ENCODE measurements at places on chromosomes 16 and 17.

DNA sequence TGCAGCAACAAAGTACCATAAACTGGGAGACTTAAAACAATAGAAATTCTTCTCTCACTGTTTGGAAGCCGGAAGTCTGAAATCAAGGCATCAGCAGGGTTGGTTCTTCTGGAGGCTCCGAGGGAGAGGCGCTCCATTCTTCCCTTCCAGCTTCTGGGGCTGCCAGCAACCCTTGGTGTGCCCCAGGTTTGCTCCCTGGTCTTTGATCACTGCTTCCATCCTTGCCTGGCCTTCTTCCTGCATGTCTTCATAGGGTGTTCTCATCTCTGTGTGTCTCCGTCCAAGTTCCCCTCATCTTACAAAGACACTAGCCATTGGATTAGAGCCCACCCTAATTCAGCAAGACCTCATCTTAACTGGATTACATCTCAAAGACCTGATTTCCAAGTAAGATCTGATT is 35.3 kb upstream of the LRRC75A start:
- no peak for DNase-seq

DNA sequence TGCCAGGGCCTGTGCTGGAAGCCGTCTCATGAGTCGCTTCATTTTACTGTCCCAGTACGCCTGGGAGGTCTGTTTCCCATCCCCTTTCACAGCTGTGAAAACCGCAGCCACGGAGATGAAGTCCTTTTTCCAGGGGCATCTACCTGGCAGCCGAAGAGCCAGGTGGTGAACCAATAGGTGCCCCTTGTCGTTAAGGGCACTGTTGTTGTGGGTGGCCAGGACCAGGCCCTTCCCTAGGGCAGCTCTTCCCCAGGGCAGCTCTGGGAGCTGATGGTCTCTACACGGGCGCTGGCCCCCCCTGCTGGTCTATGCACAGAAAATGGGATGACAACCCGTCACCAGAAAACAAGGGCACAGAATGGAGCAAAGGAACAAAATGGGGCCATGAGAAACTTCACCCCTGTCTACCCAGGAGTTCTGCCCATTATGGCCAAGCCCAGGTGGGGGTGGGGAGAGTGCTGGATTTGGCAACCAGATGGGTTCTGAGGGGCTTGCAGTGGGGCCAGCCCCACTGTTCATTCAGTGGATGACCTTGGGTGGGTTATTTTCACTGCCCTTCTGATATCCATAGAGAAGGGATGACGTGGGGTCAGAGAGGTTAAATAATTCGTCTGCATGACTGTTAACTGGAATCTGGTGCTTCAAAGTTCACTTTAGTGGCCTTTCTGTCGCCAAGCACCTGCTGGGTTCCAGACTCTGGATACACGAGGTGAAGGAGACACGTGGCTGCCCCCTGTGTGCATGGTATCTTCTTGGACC is 11.5 kb downstream of the RMI2 start:
- peak; percentile 83 for DNase-seq

- DNase-seq, result no peak
These were observed 57.8 kb downstream of the BAHCC1 start for GRCh38 chr17:81453076-81453475.

DNA sequence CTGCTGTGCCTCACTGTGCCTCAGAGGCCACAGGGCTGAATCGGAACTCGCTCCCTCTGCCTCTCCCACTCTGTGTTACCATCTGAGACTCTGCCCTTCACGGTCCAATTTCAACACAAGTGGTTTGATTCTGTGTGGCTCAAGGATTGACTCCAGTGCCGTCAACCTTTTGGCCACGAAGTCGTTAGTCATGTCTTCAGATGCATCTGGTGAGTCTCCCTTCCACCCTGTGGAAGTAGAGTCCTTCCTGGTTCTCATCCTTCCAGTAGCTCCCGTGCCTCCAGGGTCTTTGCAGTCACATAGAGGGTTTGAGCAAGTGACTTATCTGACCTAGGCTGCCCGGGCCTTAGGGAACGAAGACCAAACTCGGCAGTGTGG is 51.2 kb downstream of the PGS1 start:
- DNase-seq, result no peak

DNA sequence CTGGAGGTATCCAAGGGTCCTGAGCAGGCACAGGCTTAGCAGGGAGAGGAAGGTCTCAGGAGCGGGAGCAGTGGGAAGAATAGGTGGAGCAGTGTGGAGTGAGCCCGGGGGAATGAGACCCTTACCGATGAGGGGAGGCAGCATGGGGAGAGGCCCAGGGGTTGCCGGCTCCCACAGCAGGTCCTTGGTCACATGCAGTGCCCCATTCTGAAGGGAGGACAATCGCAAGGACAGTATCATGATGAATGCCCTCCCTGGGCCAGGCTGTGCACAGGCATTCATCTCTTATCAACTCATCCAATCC is 3.3 kb downstream of the TAF1C start:
- DNase-seq, result no peak

DNA sequence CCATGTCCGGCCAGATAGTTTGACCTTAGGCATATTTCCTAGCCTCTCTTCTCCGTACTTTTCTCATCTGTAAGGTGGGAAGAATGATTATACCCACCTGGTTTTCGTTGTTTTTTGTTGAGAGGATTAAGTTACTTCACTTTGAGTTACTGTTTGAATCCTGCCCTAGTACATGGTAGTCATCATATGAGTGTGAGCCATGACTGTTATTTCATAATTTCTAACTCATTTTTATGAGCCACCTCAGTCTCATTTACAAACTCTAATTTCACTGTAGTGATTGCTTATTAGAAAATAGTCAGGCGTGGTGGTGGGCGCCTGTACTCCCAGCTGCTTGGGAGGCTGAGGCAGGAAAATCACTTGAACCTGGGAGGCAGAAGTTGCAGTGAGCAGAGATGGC is 45.1 kb downstream of the YPEL2 start:
- DNase-seq, result peak; percentile 50

DNA sequence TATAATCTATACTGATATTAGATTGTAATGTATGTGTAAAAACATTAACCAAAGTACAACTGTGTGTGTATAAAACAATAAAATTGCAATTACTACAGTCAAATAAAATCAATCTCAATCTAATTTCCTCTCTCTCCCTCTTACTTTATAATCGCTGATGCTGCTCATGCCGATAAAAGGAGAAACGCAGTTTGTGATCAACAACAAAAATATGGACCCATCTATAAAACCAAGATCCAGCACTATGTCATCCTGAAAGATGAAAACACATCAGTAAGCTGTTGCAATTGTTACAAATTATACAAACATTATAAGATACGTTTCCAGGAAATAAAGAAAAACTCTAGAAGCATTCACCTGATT is 33.5 kb upstream of the ABCA6 start:
- DNase-seq, result no peak

- peak; percentile 56 for DNase-seq
These were observed 675.3 kb downstream of the MAF start for GRCh38 chr16:78925083-78925767.

- no peak for DNase-seq
These were observed 10.9 kb upstream of the COPRS start for GRCh38 chr17:31869797-31870568.

DNA sequence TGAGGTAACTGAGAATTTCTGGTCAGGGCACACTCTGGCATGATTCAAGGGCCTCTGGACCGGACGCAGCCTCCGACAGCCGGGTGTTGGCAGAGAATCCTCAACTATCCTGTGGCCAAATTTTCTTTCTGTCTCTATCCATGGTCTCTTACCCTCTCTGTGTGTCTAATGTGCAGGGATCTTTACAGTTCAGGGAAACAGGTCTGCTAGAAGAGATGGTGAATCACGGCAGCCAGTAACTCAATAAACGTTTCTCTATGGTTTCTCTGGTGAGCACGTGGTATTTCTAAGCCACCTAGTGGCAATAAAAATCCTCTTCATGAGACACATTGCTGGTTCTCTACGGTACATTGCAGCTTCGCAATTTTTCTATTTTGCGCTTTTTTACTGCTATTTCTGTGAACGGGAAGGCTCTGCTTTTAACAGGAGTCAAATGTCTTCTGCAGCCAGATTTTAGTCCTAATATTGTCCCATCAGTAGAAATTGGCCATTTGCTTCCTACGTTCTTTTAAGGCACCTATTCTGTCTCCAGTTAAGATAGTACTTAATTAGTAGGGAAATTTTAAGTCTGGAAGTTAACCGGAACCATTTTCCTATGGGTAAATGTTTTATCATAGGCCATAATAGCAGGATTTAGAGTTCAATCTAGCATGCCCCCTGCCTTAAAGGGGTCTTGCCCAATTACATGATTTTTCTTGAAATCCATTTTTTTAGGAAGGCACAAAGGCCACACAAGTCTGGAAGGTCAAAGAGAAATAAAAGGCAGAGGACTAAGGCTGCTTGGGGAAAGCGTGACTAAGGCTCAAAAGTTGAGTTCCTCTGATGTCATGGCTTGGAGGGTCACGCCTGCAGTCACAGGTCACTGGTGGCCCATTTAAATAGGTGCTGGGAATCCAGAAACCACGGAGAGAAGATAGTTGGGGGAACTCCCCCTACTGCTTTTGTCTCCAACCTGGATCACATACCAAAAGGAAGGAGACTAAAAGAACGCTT is 31.5 kb downstream of the QPRT start:
- DNase-seq, result peak; percentile 82

DNA sequence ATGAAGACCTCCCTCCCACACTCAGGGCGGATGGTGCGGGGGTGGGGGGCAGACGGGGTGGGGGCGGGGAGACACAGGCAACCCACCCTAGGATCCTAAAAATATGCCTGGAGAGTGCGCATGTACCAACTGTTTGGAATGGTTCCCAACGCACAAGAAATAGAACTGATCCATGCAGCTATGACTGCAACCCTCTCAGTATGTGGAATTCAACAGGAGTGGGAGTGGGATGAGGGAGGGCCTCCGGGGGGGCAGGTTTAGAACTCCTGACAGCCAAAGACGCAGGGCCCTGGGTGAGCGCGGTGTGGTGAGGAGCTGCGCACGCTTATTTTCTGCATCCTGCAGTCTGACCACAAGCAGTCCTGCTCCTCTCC is 1.1 kb upstream of the P2RX5 start:
- DNase-seq, result no peak

GRCh38 chr17:50686494-50687199 is 21.1 kb downstream of the ANKRD40 start:
- no peak for DNase-seq

- peak; percentile 88 for DNase-seq
These were observed 33.9 kb downstream of the JPH3 start for GRCh38 chr16:87636050-87636684.

- DNase-seq, result peak; percentile 91
These were observed 18.8 kb downstream of the NCBP3 start for GRCh38 chr17:3827124-3827773.

GRCh38 chr16:29972500-29972899 is 1.2 kb upstream of the TAOK2 start:
- DNase-seq, result no peak

DNA sequence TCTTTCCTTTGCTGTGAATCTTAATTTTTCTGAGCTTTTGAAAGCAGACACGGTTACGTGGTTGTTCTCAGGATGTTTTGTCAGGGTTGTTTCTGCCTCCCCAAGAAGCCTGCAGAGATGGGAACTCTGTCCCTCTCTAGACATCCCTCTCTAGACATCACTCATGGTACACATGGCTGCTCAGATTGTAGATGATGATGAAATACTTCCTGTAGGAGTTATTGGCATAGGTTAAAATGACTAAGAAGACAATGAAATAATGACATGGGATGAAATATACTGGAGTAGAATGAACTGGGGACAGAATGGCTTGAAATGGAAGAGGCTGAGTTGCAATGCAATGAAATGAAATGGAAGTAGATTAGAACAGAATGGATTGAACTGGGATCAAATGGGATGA is 253.4 kb downstream of the SHISA9 start:
- DNase-seq, result no peak

DNA sequence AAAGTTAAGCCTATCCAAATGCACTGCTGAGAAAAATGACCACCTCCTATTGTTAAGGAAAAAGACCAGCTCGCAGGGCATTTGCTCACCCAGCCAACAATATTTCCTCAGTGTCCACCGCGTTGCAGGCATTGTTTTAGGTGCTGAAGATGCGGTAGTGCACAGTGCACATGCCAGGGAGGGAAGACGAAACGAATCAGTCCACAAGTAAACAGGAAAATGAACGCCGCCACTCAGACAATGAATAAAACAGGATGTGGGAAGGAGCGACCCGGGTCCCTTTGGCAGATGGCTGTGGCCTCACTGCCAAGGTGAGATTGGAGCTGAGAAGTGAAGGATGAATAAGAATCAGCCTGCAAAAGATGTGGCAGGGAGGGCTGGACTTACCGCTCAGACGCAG is 249.2 kb downstream of the FOXL1 start:
- DNase-seq, result no peak

GRCh38 chr16:50478773-50479149 is 69.4 kb upstream of the NKD1 start:
- DNase-seq, result no peak

GRCh38 chr16:27243725-27244362 is 24.7 kb downstream of the NSMCE1 start:
- no peak for DNase-seq

DNA sequence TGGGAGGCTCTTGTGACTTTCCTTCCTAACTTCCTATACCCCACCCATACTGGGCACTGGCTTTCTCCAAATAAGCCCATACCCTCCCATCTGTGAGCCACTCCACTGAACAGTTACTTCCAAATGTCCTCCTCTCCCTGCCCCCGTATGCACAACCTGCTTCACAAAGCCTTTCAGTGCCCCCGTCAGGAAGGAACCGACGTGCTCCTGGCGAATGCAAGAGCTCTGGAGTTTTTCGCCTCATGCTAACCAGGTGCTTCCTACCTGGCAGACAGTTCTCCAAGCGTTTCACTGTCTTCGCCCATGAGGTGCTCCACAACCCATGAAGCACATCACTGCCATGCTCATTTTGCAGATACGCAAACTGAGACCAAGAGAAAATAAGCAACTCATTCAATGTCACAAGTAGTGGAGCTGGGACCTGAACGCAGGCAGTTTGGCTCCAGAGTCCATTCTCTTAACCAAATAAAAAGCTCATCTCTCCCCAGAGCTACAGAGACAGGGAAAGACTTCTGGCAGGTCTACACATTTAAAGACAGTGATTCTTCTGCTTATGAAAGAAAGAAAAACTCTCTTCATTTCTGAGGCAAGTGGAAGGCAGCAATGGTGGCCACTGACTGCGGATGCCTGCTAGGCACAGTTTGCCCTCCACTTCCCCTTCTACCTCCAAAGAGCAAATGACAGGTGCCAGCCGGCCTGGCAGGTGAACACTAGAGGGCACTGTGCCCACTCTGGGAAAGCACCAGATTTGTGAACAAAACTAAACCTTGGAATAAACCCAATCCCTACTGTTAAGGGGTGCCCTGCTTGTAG is 23.8 kb downstream of the SPHK1 start:
- peak; percentile 34 for DNase-seq

DNA sequence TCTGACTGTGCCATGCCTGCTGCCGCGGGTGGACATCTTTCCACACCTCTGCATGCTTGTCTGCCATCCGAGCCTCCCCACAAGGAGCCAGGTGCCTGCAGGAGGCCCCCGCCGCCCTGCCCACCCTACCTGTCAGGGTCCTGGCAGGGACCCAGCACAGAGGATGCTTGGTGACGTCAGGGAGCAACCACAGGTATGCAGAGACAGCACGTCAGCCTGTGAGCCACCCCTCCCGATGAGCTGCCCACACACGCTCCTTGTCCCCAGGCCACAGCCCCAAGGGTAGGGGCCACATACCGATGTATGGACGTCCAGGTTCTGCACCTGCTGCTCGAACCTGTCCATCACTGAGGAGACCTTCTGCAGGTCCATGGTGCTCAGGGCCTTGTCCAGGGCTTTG is 10.6 kb downstream of the CHMP1A start:
- no peak for DNase-seq

- DNase-seq, result peak; percentile 81
These were observed 1.7 kb downstream of the CMTM3 start for GRCh38 chr16:66605979-66606751.

GRCh38 chr16:59111280-59111679 is 377.2 kb upstream of the GOT2 start:
- DNase-seq, result no peak
